ENCODE measurements at places on chromosomes 1 and 21. TPM values are rescaled to one million over a fixed set of nuclear protein-coding genes. Genes with fewer than 3 reads are reported as not detected.

The ACOT7 gene
- total RNA-seq, result 2.7 TPM

The MAP10 gene
- total RNA-seq, result 3.1 TPM

The GPBP1L1 gene
- 187 TPM for total RNA-seq

The DDI2 gene
- 47.6 TPM for total RNA-seq

The AKIRIN1 gene
- 84.9 TPM for total RNA-seq

The UQCRH gene
- total RNA-seq, result 123 TPM

The CD1D gene
- not detected for total RNA-seq

The C1orf74 gene
- total RNA-seq, result 1.2 TPM

The MYOC gene
- total RNA-seq, result not detected

The WDR64 gene
- not detected for total RNA-seq

The GJA5 gene
- not detected for total RNA-seq
